ENCODE measurements at places on chromosomes 7 and 10.

DNA sequence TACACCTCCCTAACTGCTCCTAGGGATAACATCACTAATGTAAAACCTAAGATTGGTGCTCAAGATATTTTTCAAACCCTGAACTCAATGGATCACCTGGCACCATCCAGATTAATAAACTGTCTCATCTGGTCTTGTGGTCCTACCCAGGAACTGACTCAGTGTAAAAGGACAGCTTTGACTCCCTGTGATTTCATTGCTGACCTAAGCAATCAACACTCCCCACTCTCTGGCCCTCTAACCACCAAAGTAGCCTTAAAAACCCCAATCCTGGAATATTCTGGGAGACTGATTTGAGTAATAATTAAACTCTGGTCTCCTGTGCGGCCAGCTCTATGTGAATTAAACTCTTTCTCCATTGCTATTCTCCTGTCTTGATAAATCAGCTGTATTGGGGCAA lies 6.2 kb upstream of the USP54 start:
- no peak for DNase-seq

DNA sequence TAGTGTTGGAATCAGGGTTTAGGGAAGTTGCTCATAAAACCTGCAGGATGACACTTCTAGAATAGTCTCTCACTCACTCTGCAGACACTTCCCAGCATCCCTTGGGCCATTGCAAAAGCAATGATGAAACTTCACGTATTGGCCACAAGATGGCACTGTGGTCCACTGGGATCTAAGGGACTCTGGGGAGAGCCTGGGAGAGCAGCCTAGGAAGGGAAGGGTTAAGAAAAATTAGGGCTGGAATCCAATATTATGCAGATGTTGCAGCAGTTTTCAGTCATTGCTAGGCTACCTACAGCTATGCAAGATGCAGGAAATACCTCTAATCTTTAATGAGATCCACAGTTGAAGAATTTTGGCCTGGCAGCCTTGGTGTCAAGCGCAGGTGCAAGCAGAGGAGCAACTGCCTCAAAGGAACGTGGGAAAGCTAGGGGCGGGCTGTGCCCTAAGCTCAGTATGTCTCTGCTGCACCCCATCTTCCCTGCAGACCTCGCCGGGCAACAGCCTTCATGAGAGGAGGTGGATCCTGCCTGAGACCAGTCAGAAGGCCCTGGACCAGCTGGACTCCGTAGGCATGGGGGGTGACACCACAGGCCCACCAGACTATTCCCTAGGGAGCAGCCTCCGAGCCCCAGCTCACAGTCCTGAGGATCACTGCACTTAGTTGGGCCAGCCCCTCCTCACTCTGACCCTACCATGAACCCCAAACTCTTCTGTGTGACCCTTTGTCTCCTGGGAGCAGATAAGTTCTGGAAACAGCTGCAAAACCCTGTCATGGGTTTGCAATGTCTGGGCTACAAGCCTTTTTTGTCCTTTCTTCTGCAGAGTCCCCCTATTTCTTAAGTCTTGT lies 127.9 kb upstream of the PRSS58 start:
- no peak for DNase-seq

DNA sequence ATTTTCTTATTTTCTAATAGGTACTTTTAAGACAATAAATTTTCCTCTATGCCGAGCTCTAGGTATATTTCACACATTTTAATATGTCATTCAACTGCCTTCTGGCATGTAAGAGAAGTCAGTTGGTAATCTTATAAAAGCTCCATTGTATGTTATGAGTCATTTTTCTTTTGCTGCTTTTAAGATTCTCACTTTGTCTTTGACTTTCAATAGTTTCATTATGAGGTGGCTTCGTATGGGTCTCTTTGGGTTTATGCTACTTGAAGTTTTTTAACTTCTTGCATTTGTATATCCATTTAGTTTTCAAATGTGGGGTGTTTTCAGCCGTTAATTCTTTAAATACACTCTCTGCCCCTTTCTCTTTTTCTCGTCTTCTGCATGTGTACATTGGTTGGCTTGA lies 80.5 kb downstream of the ABCA13 start:
- DNase-seq, result no peak

DNA sequence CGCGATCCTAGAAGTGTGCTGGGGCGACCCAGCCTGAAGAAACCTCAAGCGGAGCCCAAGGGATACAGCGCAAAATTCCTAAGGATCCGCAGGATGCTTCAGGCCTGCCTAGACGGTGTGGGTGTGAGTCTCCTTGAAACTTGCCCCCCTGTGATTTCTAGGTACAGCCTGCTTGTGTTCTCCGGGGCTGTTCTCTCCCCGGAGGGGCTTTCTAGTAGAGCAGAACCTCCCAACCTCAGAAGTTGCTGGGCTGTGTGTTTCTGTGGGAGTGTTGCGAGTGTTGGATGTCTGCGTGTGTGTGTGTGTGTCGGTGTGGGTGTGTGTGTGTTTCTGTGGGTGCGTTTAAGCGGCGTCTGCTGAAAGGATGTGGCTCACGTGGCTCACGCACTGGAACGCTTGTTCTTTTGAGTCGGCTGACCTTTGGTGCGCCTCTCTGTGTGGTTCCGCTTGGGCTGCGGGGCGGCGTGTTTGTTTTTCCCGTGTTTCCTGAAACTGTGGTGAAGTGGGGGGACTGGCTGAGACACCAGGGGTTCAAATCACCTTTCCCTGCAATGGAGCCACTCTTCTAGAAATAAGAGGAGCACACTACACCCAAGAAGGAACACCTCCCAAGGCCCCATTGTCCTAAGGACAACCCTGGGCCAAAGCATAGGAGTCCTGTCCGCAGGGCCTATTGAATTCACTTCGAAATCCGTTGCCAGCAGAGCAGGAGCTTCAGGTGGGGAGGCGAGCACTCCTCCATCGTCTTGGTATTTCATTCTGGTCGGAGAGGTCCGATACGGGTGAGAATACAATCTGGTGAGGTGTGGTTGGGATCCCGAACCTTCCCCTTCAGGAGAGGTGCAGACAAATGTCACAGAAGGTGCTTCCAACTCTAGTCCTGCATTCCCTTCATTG lies 25.1 kb upstream of the ZNF273 start:
- DNase-seq, result no peak

GRCh38 chr10:91759581-91759986 lies 38.6 kb upstream of the TNKS2 start:
- no peak for DNase-seq

DNA sequence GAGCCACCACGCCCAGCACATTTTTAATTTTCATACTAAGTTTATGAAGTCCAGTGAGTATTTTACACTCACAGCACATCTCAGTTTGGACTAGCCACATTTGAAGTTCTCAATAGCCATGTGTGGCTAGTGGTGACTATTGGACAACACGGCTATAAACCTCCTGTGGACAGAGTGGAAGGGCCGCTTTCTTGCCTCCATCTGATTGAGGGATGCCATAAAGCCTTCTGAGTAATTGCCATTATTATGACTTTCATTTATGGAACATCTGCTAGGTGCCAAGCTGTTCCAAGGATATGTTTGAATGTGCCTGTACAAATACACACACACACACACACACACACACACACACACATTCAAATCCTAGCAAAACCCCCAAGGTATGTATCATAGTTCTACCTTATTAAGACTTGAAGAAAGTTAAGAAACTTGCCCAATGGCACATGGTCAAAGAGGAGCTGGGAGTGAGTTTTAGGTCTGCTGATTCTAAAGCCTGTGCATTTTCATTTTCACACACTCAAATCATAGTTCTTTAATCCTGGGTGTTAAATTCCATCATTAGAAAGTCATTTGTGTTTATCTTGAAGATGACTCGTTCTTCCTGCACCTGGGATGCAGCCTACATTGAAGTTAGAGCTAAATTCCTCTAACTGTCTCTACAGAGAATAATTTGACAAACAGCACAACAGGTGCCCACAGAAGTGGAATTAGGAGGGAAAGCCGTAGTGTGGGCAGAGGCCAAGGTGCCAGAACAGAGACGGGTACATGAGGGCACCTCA lies 143.3 kb downstream of the PKD1L1 start:
- DNase-seq, result no peak

GRCh38 chr7:23347682-23348180 lies 48.6 kb downstream of the MALSU1 start:
- no peak for DNase-seq

GRCh38 chr7:12578930-12579640 lies 8.6 kb downstream of the SCIN start:
- no peak for DNase-seq
